Vagina (tissue), 2 donors: ENCODE measurements at places on chromosomes 4 and X.

- no peak for DNase-seq
Measured at GRCh38 chr4:176441594-176441993, 121.8 kb downstream of the SPCS3 start.

DNA sequence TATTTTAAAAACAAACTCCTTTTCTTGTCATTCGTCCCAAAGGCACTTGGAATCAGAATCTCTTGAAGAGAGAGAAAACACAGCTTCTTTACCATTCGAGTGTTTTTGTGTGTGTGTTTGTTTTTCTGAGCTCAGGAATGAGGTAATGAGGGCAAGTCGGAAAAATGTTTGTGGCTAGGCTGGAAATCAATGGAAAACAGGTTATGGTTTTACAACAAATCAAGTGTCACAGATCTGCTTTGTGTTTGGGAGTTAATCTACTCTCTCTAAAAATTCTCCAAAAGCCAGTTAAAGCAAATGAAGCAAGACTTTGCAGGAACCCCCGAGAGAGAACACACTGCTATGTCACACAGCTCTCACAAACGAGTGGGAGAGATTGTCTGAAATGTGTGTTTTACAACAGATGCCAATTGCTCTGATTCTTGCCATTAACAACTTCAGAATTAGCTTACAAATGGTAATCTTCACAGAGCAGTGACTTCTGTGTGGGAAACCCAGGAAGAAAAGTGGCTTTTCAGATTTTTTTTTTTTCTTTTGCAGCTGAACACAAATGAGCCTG is 264.1 kb downstream of the CBLL2 start:
- no peak for DNase-seq

GRCh38 chrX:9859711-9860555 is 73.7 kb downstream of the SHROOM2 start:
- no peak for DNase-seq

DNA sequence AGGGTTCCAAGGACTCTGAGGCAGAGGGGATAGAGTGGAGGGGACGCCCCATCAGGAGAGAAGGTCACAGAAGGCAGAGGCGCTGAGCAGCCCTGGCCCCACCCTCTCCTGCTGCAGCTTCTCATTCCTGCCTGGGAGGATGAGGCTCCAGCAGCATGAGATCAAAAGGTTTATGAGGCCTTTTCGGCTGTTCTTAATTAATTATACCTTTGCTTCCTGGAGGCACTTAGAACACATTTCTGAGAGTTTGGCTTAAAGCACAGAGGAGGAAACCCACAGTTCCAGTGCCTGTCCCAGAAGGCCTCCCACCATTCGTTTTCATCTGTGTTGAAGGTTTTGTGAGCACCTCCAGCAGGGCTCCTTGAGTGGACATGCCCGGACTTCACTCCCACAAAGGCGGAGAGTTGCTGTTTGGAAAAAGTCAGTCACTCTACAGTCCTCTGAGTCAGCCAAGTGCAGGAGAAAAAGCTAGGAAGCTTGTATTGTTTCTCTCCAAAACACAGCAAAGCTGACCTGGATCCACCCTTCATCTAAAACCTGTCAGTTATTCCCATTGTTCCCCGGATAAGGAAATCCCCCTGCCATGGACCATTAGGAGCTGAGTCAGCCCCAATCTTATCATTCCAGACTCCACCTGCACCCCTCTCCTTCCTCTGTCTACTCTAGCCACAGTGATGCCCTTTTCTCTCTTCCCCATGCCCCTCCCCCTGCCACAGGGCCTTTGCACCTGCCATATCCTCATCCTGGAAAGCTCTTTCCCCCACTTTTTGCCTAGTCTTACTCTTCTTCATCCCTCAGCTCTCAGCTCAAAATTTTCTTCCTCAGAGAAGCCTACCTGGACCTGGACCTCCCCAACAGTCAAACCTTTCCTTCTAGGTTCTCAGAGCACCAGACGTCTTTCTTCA is 276.8 kb downstream of the FBXW7 start:
- no peak for DNase-seq

DNA sequence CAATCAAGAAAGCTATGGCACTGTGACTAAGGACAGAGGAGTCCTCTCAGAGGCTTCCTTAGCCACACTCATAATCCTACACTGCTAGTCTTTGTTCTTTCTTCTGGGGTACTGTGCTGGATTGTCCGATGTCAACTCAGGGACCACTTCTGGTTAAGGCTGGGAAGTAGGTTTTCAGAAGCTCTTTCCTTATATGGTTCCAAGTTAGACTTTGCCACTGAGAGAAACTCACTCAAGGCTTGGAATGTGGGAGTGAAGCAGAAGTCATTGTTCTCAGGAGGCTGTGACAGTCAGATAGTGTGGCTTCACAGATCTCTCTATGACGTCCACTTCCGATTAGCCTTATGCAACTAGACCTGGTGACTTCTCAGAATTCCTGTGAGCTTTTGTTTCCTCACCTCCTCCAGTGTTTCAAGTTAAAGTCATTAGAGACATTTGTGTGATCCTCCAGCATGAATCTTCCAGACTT is 317.3 kb upstream of the F9 start:
- DNase-seq: no peak

- DNase-seq: no peak
Measured at GRCh38 chrX:109783701-109784079, 50.6 kb upstream of the ACSL4 start.

DNA sequence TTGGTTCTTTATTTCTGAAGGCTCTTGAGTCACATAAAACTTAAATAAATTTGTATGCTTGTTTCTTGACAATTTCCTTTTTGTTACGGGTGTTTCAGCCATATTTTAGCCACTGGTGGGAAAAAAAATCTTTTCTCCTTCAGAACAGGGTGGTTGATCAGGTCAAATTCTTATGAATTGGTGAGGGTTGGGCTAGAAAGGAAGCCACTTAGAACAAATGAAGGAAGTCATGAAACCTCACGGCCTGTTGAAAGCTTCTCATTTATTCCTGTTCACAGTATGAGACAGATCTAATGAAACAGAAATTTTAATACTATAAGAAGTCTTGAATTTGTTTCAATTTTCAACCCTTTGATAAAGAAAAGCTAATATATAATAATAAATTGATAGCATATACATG is 12.1 kb upstream of the PDLIM5 start:
- no peak for DNase-seq

DNA sequence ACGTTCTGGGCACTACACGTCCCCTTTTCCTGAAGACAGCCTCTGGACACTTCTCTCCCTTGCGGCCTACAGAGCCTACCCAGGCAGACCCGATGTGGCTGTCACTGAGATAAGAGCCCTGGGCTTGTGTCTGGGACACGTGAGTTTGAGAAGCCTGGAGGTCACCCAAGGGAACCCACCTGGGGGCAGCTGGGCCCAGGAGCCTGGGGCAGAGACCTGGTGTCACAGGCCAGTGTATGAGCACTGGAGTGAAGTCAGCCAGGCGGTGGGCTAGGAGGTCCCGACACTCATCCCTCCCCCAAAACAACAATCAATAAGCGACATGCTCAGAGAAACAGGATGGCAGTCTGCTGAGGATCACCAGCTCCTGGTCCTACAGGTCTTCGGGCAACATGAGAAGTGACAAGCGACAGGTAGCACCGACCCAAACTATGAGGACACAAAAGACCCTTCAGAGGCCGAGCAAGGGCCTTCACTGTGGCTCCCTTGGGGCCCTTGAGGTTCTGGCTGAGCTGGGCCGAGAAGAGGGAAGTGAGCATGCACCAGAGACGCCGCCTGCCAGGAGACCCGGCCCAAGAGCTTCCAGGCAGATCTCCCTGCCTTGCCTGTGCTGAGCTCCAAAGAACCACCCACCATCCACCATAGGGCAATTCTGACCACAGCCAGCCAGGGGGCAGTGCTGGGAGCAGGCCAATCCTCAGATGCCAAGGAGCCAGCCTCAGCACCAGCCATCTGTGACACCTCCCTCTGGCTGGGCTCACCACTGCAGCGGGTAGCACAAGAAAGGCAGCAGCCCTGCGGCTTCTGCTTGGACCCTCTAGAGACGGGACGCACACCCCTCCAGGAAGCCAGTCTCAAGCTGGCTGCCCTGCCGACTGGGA is 11.0 kb upstream of the DUSP9 start:
- DNase-seq: no peak

- DNase-seq: no peak
Measured at GRCh38 chr4:87241336-87241735, 20.9 kb upstream of the KLHL8 start.

- no peak for DNase-seq
Measured at GRCh38 chr4:176565049-176565448, 227.7 kb downstream of the VEGFC start.
